ENCODE measurements at places on chromosomes 16 and 17.
A peak's percentile ranks its signal among the peaks of the same experiment; 100 is the strongest.

DNA sequence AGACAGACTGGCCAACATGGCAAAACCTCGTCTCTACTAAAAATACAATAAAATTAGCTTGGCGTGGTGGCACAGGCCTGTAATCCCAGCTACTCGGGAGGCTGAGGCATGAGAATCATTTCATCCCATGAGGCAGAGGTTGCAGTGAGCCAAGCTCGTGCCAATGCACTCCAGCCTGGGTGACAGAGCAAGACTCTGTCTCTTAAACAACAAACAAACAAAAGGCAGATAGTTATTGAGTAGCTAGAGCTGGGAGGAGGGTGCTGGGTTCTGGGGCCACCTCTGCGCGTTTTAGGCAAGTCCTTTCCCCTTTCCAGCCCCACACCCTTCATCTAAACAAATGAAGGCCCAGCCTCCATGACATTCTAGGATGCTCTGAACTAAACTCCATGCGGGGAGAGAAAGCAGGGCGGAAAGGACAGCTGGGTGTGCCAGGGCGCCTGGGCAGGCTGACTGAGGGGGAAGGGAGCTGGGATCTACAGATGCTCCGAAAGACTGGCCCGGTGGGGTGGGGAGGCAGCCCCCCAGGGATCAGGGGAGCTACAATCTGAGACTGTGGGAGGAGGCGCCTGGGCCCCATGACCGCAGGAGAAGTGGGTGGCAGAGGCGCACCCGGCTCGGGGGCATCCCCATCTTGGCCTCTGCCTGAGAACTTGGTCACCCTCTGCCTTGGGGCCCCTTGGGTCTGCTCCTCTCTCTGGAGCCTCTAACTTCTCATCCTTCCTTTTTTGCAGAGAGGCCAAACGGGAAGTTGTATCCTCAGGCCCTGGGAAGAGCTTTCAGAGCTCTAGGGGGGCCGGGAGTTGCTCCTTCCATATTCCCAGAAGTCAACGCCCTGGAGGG, 910 bp downstream of the ITGAL start:
- peak; percentile 46 for DNase-seq

- DNase-seq: peak; percentile 91
Measured at GRCh38 chr16:31351246-31351941, 3.6 kb upstream of the ITGAX start.

- DNase-seq: no peak
Measured at GRCh38 chr16:11560701-11561453, 25.8 kb downstream of the LITAF start.

DNA sequence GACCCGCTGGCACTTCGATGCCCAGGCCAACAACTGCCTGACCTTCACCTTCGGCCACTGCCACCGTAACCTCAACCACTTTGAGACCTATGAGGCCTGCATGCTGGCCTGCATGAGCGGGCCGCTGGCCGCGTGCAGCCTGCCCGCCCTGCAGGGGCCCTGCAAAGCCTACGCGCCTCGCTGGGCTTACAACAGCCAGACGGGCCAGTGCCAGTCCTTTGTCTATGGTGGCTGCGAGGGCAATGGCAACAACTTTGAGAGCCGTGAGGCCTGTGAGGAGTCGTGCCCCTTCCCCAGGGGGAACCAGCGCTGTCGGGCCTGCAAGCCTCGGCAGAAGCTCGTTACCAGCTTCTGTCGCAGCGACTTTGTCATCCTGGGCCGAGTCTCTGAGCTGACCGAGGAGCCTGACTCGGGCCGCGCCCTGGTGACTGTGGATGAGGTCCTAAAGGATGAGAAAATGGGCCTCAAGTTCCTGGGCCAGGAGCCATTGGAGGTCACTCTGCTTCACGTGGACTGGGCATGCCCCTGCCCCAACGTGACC, 5.0 kb downstream of the WFIKKN2 start:
- no peak for DNase-seq

GRCh38 chr16:57479976-57480753, 6.1 kb downstream of the DOK4 start:
- no peak for DNase-seq

GRCh38 chr17:59373882-59374495, 42.5 kb downstream of the YPEL2 start:
- DNase-seq: peak; percentile 96

DNA sequence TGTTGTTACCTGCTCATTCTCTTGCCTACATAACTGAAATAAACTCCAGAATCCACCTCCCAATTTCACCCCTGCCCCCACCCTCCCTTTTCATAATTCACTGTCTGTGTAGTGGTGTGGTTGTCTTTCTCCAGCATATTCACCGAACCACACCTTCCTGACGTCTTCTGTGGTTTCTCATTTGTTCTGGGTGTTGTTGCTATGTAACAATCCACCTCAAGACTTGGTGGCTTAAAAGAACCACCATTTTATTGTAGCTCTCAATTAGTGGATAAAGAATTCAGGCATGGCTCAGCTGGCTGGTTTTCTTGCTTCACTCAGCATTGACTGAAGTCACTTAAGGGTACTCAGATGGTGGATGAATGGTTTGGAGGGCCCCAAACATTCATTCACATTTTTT, 229.8 kb downstream of the MAF start:
- DNase-seq: no peak
